HFFc6 (cell line): ENCODE measurements at places on chromosomes 3 and 15.

- DNase-seq, result peak; percentile 48
Observed at GRCh38 chr15:85854345-85855097, 59.8 kb upstream of the KLHL25 start.

GRCh38 chr15:66931768-66932633 is 133.4 kb upstream of the SMAD3 start:
- peak; percentile 63 for DNase-seq

GRCh38 chr3:194225988-194226663 is 90.2 kb downstream of the HES1 start:
- no peak for DNase-seq

GRCh38 chr15:82855286-82856100 is 46.1 kb downstream of the WHAMM start:
- no peak for DNase-seq

GRCh38 chr3:43641306-43642114 is 19.7 kb upstream of the ANO10 start:
- no peak for DNase-seq

GRCh38 chr15:48802257-48802656 is 8.6 kb downstream of the CEP152 start:
- no peak for DNase-seq

GRCh38 chr15:82944821-82945220 is 7.7 kb downstream of the HOMER2 start:
- DNase-seq, result no peak

DNA sequence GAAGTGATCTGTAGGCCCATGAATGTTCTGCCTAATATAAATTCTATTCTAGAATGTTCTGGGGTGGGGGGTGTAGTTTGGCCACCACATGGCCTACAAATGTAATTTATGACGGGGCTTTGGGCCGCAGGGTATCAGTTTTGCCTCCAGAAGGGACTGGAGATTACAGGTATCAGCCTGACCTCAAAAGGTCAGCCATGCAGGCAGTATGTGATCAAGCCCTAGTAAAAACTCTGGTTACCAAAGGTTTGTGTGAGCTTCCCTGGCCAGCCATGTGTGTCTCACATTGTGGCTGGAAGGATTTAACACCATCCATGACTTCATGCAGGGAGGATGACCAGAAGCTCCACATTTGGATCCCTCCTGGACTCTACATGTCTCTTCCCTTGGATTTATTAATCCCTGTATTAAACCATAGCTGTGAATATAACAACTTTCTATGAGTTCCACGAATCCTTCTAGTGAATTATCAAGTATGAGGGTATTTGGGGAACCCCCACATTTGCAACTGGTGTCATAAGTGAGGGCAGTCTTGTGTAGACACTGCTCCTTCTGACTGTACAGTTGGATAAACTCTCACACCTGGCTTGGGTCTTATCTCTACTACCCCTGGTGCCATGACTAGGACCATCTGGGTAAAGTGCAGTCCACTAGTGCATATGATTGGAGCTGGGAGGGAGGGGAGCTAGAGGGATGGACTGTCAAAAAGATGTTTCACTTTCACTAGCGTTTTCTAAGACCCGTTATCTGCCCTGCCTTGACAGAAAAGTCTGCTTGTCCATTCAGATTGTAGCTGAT is 50.0 kb upstream of the RFX7 start:
- no peak for DNase-seq

GRCh38 chr3:25619382-25619781 is 45.3 kb downstream of the TOP2B start:
- DNase-seq, result no peak

- DNase-seq, result no peak
Observed at GRCh38 chr15:50146632-50147031, 27.6 kb upstream of the ATP8B4 start.

DNA sequence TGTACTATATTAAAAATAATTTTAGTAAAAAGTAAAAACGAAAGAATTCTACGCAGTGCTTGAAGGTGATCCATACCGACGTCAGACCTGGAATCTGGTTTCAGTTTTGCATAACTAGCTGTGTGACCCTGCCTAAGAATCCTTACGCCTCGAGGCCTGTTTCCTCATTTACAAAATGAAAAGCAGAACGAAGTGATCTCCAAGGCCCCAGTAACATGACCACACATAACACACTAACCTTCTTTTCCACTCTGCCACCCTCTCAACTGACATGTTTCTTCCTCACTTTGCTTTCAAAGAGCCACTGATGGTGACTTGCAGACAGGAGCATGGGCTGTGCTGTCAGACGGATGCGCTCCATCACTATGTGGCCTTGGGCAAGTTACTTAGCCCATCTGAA is 4.8 kb downstream of the MESD start:
- peak; percentile 27 for DNase-seq

GRCh38 chr15:85142312-85142711 is 160.7 kb downstream of the PDE8A start:
- DNase-seq, result peak; percentile 62

GRCh38 chr3:197024881-197025735 is 4.5 kb downstream of the MELTF start:
- DNase-seq, result no peak

GRCh38 chr15:79981831-79982455 is 10.9 kb upstream of the BCL2A1 start:
- DNase-seq, result no peak

DNA sequence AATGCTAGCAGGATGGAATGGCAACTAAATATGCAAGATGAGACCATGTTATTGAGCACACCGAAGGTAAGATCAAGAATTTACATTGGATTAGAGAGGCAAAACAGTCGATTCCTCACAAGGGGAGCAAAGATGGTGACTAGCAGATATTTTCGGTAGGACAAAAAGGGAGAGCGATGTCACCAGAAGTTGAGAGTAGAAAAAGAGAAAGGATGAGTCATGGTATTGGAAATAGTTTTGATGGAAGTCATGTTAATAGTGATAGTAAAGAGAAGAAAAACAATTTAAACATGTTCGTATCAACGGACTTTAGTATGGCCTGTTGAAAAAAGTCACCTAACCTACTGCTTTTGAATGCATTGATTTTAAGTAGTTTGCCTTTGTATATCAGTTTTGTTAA is 55.0 kb downstream of the UBE2E2 start:
- no peak for DNase-seq

GRCh38 chr3:132542577-132542976 is 54.5 kb upstream of the ACKR4 start:
- DNase-seq, result no peak

GRCh38 chr3:195802795-195803194 is 8.9 kb downstream of the MUC4 start:
- no peak for DNase-seq

GRCh38 chr15:38438031-38438986 is 15.6 kb upstream of the FAM98B start:
- no peak for DNase-seq

- peak; percentile 65 for DNase-seq
Observed at GRCh38 chr3:172249039-172249438, 199.2 kb downstream of the GHSR start.

DNA sequence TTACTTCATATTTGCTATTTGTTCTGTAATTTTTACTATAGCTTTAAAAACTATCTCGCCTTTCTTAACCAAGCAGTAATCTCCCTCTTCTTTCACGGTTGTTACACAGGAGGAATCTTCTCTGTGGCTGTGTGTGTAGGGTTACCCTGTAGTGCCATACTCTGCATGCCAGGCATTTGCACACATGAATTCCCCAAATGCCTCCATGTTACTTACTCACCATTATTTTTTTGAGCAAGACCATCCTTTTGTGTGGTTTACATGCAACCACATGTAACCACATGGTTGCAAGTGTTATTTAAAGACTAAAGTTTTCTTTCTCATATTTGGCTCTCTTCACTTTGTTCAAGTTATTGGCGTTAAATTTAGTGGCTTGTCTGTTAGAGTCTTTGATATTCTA is 45.5 kb downstream of the HPS3 start:
- DNase-seq, result no peak

DNA sequence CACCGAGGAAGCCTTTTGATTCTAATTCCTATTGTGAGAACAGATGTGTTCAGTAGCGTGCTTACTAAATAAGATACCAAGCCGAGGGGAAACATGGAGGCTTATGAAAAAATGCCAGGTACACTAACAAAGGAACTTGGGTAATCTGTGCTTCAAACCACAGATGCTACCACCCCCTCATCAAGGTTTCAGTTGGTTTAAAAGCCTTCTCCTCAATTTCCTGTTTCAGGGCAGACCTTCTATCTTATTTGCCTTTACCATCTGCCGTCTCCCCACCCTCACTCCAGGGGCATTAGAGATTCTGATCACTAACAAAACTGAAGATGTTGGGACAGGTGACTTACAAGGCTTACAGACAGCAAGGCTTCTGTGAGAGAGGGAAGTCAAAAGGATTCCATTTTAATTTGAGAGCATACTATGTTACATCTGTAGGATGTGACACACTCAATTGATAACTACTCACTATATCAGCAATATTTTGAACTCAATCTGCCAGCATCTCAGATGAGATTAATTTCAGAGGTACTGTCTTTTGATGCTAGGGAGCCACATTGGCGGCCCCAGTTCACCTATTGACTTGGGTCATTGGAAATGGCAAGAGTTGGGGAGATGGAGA is 60.6 kb upstream of the PLCL2 start:
- DNase-seq, result no peak

GRCh38 chr3:56209982-56210751 is 258.1 kb downstream of the ERC2 start:
- DNase-seq, result no peak

DNA sequence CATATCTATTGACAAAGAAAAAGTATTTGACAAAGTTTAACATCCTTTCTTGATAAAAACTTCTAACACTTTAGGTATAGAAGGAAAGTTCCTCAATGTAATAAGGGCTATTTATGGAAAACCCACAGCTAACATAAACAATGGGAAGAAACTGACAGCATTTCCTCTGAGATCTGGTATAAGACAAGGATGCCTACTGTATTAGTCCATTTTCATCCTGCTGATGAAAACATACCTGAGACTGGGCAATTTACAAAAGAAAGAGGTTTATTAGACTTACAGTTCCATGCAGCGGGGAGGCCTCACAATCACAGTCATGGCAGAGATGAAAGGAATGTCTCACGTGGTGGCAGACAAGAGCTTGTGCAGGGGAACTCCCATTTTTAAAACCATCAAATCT is 17.8 kb upstream of the CLDN1 start:
- no peak for DNase-seq

DNA sequence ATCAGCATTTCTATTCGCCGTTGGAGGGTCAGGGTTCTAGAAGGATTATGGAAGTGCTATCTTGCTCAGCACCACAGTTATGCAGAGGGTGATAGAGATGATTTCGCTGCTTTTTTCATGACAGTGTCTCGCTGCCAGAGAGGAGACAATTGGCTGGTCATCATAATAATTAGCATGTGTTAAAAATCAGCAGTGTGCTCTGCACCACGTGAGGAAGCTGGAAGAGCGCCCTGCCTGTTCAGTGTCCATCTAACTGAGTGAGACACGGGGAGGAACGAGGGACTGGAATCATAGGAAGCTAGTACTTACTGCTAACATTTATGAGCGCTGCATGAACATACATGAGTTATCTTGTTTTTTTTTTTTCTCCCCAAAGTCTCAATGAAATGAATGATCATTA is 116.2 kb upstream of the PLAAT1 start:
- DNase-seq, result no peak

DNA sequence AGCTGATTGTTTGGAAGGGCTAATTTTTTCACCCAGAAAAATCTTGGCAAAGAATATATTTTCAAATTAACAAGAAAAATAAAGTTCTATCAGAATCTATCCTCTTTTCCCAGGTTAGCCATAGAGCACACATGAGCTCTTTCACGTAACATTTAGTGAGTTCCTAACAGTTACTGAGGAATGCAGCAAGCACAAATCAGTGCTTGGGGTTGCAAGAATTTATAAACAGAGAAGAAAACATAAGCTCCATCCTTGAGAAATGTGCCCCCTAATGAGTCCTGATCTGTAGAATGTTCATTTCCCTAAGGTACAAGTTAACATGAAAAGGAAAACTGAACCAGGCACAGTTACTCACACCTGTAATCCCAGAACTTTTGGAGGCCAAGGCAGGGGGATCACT is 13.9 kb downstream of the EOGT start:
- no peak for DNase-seq

GRCh38 chr15:46278062-46278461 is 643.2 kb downstream of the SQOR start:
- DNase-seq, result no peak

- DNase-seq, result peak; percentile 72
Observed at GRCh38 chr3:122609798-122610559, 32.5 kb downstream of the PARP15 start.

GRCh38 chr15:51499379-51499976 is 123.1 kb downstream of the DMXL2 start:
- peak; percentile 44 for DNase-seq

- DNase-seq, result no peak
Observed at GRCh38 chr3:45911511-45912226, 25.3 kb downstream of the CCR9 start.

DNA sequence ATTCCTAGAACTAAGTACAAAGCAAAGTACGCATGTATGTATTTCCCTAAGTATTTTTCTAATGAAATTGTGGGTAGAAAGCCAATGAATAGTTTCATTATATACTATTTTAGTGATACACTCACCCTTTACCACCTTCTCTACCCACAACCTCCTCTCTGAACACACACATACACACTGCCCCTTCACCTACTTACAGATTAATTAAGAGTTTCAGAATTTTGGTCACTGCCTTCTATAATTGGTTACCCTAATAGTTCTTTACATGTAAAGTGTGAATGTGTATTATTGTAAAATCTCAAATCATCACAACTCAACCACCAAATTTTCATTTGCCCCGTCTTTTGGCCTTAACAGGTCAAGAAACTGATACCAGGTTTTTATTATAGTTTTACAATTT is 7.2 kb downstream of the PFN2 start:
- DNase-seq, result no peak

GRCh38 chr3:11367143-11367693 is 95.0 kb downstream of the ATG7 start:
- no peak for DNase-seq

DNA sequence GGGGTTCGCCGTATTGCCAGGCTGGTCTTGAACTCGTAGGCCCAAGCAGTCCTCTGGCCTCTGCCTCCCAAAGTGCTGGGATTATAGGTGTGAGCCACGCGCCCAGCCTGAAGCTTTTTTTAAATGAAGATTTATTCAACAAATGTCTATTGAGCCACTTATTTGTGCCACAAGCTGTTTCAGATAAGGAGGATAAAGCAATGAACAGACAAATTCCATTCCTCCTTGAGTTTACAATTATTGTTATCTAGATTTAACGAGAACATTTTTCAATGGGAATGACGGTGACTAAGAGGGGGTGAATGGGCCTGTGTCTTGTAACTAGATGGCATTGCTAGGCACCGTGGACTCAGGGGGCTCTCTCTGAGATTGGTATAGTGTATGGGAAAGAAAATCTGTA is 10.2 kb downstream of the PPARG start:
- no peak for DNase-seq
